ENCODE measurements at places on chromosomes 2 and 18. TPM values are rescaled to one million over a fixed set of nuclear protein-coding genes. Genes with fewer than 3 reads are reported as not detected.

GRCh38 chr2:240873805-240874714 lies 5.4 kb downstream of the AGXT start:
- no peaks in the 10 kb centered on the region for H3K27me3 ChIP-seq
- no peaks in the 10 kb centered on the region for H3K36me3 ChIP-seq
- no peaks in the 10 kb centered on the region for H3K4me1 ChIP-seq
- H3K27ac ChIP-seq, result no peak overlapping the region

DNA sequence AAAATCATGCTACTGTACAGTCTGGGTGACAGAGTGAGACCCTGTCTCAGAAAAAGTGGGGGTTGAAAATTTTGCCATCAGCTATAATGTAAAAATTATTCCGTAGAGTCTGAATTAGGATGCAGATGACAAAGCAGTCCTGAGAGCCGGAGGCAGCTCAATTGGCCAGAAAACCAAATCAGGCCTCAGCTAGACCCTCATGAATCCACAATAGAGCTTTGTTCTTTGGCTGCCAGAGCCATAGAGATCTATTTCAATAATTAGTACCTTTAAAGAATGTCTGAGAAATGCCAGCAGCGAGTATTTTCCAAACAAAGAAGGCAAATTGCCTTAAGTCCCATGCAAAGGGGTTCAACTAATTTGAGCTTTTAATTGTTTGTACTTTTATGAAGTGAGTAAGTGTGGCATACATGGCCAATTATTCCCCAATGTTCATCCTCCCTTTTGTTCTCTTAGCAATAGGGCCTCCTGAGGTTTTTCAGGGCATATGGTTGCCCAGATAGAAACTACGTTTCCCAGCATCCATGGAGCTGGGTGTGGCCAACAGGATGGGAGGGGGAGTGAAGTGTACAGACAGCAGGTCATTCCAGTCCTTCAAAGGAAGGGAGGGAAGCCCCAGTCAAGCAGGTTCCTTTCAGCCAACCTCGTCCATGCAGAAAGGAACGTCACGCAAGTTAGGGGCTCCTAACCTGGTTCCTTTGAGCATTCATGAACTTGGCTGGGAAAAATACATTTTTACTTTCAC lies 211.3 kb upstream of the APCDD1 start:
- H3K4me3 ChIP-seq, result no peak overlapping the region
- no peaks in the 10 kb centered on the region for H3K4me1 ChIP-seq

DNA sequence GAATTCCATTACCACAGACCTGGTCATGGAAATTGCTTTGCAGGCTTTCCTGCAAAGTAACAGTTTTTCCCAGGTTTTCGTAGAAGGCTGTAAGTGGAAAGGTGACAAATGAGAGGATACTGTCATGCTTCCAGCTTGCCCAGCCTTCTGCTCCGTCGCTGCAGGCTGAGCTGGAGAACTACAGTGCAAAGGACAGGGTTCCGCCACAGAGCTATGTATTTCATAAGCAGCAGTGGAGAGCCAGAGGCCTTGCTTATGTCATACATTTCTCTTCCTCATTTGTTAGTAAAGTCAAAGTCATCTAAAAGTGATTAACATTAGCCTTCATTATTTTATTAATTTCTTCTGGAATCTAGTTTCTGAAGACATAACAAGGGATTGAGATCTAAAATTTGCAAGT lies 72.9 kb upstream of the RBM44 start:
- DNase-seq, result no peak
- H3K4me3 ChIP-seq, result no peak overlapping the region
- peaks cover 3% of the 10 kb centered on the region for H3K4me1 ChIP-seq
- H3K27ac ChIP-seq, result peak overlapping the region; percentile 32
- no peaks in the 10 kb centered on the region for H3K36me3 ChIP-seq

- no peak for DNase-seq
- no peak overlapping the region for H3K4me3 ChIP-seq
- H3K36me3 ChIP-seq, result no peaks in the 10 kb centered on the region
Observed at GRCh38 chr18:46497129-46497528, 159.9 kb downstream of the LOXHD1 start.

The FSHR gene
- total RNA-seq, result not detected

GRCh38 chr2:126754240-126755004 lies 98.5 kb downstream of the GYPC start:
- peak; percentile 63 for DNase-seq
- no peak overlapping the region for H3K4me3 ChIP-seq
- no peaks in the 10 kb centered on the region for H3K36me3 ChIP-seq
- H3K4me1 ChIP-seq, result no peaks in the 10 kb centered on the region
- no peak overlapping the region for H3K27ac ChIP-seq

DNA sequence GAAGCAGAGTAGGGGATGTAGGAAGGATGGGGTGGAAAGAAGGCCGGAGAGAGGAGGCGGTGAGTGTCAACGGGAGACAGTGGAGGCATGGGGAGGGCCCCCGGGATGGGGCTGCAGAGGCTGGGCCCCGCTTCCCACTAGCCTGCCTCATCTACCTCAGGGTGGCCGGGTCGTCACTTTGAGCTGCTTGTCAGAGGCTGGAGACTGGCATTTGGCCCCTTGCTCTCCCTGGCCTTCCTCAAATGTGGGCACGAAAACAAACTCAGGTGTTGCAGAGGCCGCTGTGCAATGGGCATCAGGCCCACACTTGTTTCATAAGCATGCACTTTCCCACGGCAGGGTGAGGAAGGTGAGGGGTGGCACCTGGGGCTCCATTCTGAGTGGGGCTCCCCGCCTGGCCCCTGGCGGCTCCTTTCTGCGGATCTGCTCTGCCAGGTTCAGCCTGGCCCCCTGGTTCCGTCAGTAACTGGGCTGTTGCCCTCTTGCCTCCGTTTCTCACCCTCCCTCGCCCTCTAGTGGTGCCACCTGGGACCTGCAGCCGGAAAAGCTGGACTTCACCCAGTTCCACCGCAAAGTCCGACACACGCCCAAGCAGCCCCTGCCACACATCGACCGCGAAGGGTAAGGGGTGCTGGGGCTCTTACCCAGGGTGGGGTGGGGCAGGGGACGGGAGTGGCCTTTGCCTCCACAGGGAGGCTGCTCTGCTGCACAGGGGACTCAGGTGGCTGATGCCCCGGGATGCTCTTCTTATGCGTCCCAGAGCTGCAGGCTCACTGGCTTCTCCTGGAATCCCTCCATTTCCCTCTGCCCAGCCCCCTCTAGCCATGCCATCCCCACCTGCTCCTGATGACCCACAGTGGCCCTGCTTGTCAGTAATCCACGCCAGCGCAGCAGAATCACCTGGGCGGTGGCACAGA lies 125.4 kb downstream of the CTIF start:
- H3K4me1 ChIP-seq, result no peaks in the 10 kb centered on the region
- no peak overlapping the region for H3K4me3 ChIP-seq
- no peaks in the 10 kb centered on the region for H3K27me3 ChIP-seq
- no peaks in the 10 kb centered on the region for H3K36me3 ChIP-seq
- H3K27ac ChIP-seq, result no peak overlapping the region

- no peaks in the 10 kb centered on the region for H3K4me1 ChIP-seq
- no peaks in the 10 kb centered on the region for H3K36me3 ChIP-seq
- H3K4me3 ChIP-seq, result no peak overlapping the region
Observed at GRCh38 chr2:126880324-126880723, 18.4 kb upstream of the TEX51 start.

The GKN2 gene
- total RNA-seq, result not detected

GRCh38 chr2:139020287-139020686 lies 240.1 kb upstream of the NXPH2 start:
- H3K36me3 ChIP-seq, result no peaks in the 10 kb centered on the region
- H3K27me3 ChIP-seq, result no peaks in the 10 kb centered on the region
- no peak for DNase-seq
- no peaks in the 10 kb centered on the region for H3K4me1 ChIP-seq
- no peak overlapping the region for H3K27ac ChIP-seq

GRCh38 chr18:49344096-49344495 lies 116.3 kb downstream of the DYM start:
- H3K27ac ChIP-seq, result no peak overlapping the region
- H3K4me3 ChIP-seq, result no peak overlapping the region
- no peaks in the 10 kb centered on the region for H3K27me3 ChIP-seq
- no peaks in the 10 kb centered on the region for H3K36me3 ChIP-seq

GRCh38 chr2:152581360-152581759 lies 135.9 kb downstream of the PRPF40A start:
- no peak overlapping the region for H3K4me3 ChIP-seq
- no peaks in the 10 kb centered on the region for H3K27me3 ChIP-seq
- H3K36me3 ChIP-seq, result no peaks in the 10 kb centered on the region
- H3K4me1 ChIP-seq, result peaks cover 5% of the 10 kb centered on the region
- no peak overlapping the region for H3K27ac ChIP-seq
- DNase-seq, result no peak

- H3K36me3 ChIP-seq, result no peaks in the 10 kb centered on the region
- H3K27me3 ChIP-seq, result no peaks in the 10 kb centered on the region
- peak; percentile 49 for DNase-seq
- no peak overlapping the region for H3K4me3 ChIP-seq
Observed at GRCh38 chr2:183081911-183082310, 3.4 kb downstream of the DUSP19 start.

The GDF7 gene
- total RNA-seq, result 16.4 TPM

GRCh38 chr2:231924889-231925275 lies 1.3 kb downstream of the NPPC start:
- DNase-seq, result peak; percentile 53
- no peaks in the 10 kb centered on the region for H3K36me3 ChIP-seq
- no peak overlapping the region for H3K27ac ChIP-seq
- H3K27me3 ChIP-seq, result no peaks in the 10 kb centered on the region
- no peaks in the 10 kb centered on the region for H3K4me1 ChIP-seq
- H3K4me3 ChIP-seq, result no peak overlapping the region

The SERPINB11 gene
- total RNA-seq, result not detected

DNA sequence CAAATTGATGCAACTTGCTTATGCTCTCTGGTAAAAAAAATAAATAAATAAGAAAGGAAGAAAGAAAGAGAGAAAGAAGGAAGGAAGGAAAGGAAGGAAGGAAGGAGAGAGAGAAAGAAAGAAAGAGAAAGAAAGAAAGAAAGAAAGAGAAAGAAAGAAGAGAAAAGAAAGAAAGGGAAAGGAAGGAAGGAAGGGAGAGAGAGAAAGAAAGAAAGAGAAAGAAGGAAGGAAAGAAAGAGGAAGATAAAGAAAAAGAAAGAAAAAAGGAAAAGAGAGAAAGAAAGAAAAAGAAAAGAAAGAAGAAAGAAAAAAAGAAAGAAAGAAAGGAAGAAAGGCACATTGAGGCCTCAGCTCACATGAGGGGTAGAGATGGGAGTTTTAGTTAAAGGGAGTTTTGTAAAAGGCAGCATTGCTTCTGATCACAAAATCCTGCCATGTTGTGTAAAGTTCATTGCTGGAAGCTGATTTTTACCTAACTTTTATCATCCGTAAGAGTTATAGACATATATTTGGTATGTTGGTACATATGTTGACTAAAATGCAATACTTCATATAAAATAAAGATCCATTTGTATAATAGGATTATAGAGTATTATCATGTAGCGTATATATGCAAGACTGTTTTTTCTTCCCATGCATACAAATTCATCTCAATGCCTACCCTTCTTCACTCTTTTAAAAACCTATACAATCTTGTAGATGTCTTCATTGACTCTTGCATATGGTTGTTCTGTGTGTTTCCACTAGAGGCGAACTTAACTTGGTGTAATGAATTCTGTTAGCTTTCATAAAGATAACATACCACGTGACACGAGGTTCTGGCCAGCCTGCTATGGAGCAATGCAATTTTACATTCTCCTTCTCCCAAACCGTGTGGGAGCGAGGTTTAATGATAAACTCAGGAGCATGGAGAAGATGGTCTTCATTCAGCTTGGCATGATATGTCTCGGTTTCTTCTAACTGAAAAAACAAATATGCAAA lies 32.8 kb downstream of the MYOM1 start:
- no peaks in the 10 kb centered on the region for H3K4me1 ChIP-seq
- H3K36me3 ChIP-seq, result peaks cover 3% of the 10 kb centered on the region
- no peak for DNase-seq
- no peak overlapping the region for H3K4me3 ChIP-seq

DNA sequence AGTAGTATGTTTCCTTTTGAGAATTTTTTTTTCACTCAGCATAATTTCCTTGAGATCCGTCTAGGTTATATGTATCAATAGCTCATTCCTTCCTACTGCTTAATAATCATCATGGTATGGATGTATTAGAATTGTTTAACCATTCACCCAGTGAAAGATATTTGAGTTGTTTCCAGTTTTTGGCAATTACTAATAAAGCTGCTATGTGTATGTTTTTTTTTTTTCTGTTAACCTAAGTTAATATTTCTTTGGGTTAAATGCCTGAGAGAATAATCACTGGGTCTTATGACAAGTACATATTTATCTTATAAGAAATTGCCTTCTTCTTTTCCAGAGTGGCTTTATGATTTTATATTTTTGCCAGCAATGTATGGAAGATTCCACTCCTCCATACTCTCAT lies 96.4 kb upstream of the ST6GAL2 start:
- H3K27me3 ChIP-seq, result no peaks in the 10 kb centered on the region
- DNase-seq, result no peak

The MZT2A gene
- total RNA-seq, result 43.3 TPM

DNA sequence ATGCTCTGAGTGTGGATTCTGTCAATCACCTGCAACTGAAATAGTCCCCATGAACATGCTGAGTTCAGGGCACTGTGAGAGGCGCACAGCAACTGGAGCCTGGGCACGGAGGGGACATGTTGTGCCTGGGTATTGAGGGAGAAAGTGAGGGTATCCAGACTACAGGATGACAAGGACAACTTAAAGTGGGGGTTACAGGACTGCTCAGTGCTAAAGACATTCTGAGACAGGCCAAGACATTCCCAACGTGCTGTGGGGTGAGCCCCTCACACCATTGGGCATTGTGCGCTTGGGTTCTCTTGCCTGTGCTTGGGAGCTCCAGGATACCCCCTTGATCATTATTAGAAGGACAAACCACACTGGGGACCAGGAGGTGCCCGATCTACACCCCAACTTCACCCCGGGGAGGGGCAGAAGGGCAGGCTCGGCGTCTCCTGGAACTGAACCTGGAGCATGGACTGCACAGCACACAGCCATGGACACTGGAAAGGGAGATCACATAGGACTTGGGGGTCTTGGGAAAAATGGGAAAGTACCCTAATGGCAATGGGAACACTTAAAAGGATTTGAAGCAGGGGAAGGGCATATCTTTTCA lies 72.5 kb upstream of the HDAC4 start:
- no peak for DNase-seq
- no peaks in the 10 kb centered on the region for H3K36me3 ChIP-seq
- H3K4me1 ChIP-seq, result no peaks in the 10 kb centered on the region
- H3K27ac ChIP-seq, result no peak overlapping the region
- no peaks in the 10 kb centered on the region for H3K27me3 ChIP-seq

DNA sequence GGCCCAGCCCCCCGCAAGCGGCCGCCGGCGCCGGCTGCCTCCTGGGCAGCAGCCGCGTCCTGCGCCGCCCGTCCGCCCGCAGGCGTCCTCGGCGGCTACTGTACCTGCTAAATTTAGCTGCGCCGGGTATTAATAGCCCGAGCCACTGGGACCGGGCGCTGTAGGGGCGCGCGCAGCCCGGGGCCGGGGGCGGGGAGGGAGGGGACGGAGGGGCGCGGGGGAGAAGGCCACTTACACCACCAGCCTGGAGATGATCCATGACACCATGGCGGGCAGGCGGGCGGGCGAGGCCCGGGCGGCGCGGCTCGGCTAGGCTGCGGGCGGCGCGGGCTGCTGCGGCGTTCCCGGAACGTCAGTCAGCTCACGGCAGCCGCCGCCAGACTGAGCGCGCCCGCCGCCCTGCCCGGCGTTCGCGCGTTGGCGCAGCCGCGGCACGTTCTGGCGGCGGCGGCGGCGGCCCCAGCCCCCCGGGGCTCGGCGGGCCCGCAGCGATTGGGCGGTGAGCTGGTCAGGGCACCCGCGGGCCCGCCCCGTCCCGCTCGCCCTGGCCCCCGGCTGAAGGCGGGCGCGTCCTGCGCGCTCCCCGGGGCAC lies at the start of gene REEP1:
TSS of gene REEP1 (minus strand) at position 383 of the 592 bp plus-strand sequence. CDS start at position 267, 116 bp downstream.
- peak; percentile 55 for DNase-seq
- no peaks in the 10 kb centered on the region for H3K27me3 ChIP-seq
- no peaks in the 10 kb centered on the region for H3K36me3 ChIP-seq
- H3K4me1 ChIP-seq, result no peaks in the 10 kb centered on the region
- H3K4me3 ChIP-seq, result peak within 1 kb of the TSS; percentile 94

Data from aorta (tissue), 5 donors.